GM12864 (cell line): ENCODE measurements at places on chromosomes 3 and 15.

- DNase-seq = no peak
These were observed 62.4 kb downstream of the ZBTB20 start for GRCh38 chr3:115084686-115085085.

GRCh38 chr3:143850877-143851276 lies 2.6 kb upstream of the SLC9A9 start:
- DNase-seq = no peak

DNA sequence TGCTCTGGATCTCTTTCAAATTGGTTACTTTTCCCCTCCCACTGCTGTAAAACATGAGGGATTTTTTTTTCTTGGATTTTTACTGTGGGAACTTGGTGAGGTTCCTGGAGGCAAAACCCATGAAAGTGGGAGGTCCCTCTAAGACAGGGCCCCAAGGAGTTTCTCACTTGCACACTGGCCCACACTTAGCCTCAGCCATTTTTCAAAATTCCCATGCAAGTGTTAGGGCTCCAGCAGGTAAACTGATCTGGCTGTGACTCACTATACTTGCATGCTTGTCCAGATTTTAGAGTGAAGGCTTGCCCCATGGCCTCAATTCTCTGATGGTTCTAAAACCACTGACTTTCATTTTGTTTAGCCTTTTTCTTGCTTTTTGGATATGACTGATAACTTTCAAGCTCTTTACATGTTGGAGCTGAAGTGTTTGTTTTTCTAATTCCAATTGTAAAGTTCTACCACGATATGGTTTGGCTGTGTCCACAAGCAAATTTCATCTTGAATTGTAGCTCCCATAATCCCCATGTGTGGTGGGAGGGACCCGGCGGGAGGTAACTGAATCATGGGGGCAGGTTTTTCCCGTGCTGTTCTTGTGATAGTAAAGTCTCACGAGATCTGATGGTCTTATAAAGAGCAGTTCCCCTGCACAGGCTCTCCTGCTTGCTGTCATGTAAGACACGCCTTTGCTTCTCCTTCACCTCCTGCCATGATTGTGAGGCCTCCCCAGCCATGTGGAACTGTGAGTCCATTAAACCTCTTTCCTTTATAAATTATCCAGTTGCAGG lies 37.7 kb downstream of the MCCC1 start:
- no peak for DNase-seq

- no peak for DNase-seq
These were observed 90.2 kb downstream of the HES1 start for GRCh38 chr3:194225988-194226663.

GRCh38 chr3:85384372-85384771 lies 425.6 kb downstream of the CADM2 start:
- DNase-seq = no peak

GRCh38 chr15:59491062-59491461 lies 53.1 kb downstream of the FAM81A start:
- DNase-seq = no peak

- no peak for DNase-seq
These were observed 34.4 kb upstream of the CCDC80 start for GRCh38 chr3:112675349-112675748.

- no peak for DNase-seq
These were observed 24.1 kb upstream of the MRPS22 start for GRCh38 chr3:139319428-139320402.

DNA sequence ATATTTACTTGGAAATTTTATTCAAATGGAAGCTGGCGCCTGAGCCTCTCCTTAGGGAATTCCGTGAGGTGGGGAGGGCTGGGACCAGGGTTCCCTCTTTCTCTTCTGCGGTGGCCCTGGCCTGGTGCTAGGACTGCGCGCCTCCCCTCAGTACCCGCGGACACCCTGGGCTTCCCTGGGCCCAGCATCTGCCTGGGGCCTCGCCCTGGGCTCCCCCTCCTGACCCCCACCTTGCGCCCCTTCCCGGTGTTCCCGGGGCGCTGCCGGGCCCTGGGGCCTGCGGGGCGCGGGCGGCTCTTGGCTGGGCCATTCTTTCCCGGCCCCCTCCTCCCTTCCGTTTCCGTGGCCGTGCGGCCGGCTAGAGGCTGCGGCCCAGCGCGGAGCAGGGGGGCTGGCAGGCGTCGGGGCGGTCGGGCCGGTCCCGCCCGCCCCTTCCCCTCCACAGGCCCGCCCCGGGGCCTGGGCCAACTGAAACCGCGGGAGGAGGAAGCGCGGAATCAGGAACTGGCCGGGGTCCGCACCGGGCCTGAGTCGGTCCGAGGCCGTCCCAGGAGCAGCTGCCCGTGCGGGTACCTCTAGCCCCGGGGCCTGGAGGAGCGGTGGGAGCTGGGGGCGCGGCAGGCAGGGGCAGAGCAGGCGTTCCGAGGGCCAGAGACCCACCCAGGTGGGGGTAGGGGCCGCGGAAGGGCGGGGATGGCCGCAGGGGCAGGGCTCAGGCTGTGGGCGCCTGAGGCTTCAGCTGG lies at the start of gene FES:
TSS of gene FES (plus strand) at position 529 of the 743 bp plus-strand sequence. CDS start 542 bp downstream, outside the sequence.
- no peak for DNase-seq

DNA sequence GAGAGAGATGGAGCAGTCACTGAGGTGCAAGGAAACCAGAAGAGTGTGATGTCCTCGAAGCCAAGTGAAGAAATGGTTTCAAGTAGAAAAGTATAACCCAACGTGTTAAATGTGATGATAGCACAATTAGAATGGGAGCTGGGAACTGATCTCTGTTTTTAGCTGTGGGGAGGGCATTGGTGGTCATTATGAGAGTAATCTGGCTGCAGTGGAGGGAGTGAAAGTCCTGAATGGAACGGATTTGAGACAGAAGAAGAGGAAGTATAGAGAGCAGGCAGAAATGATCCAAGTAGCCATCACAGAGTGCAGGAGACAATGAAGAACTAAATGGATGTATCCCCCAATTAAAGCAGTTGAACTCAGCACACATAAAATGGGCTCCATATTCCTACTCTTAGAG lies 235.3 kb downstream of the IGSF11 start:
- no peak for DNase-seq

DNA sequence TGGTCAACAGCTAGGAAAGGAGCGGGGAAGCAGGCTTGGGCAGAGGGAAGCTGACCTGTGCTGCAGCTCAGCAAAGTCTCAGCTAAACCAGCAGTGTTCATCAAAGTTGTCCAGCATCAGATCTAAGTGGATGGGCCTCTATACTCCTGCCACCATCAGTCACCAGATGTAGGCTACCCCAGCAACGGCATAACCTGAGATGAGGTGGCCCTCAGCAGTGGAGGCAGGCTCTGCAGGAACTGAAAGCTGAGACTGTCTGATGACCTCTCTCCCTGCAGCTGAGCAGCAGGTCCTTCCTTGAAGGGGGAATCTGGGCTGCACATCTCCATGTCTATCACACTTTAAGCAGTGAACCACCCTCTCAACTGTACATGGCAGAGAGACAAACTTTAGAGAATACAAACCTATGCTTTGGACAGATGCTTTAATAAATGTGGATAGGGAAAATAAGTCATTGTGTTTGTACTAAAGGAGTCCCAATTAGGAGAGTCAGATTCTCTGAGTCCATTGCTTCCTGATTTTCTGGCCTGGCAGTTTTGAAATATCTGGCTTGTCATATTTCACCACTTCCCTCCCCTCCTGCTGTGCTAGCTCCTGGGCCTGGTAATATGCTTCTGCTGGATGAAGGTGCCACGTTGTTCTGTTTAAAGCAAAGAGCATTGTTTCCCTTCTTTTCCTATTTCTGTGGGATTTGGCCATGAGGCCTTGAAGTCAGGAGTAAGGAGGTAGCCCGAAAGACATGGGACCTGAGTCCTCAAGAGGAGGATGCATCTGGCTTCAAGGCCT lies 11.1 kb upstream of the PSTPIP1 start:
- no peak for DNase-seq

DNA sequence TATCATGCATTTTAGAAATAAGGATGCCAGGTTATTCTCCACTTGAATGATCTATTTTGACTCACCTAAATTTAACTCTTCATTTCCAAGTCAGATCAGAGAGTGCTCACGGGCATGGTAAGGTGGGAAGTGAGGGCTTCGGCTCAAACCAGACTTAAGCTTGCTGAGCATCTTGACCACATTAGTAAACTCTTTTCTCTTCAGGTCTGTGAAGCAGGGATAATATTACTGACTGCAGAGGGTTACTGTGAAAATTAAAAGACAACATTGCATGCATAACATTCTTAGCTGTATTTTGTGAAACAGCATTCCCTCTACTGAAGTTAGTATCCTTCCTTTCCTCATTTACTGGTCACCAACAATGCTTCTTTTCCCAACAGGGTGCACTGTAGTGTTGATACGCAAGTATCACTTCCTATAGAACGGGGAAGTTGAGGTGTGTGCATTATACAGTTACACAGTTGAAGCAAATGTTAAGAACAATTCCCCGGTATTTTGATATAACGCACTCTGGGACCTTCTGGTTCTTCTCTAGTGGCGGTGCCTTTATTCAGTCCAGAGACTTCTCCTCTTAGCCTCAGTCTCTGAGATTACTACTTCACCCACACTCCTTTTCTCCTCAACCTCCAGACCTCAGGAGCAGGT lies 74.1 kb upstream of the MNS1 start:
- no peak for DNase-seq

- DNase-seq = no peak
These were observed 172.7 kb upstream of the LMCD1 start for GRCh38 chr3:8328967-8329366.

GRCh38 chr3:36480911-36481648 lies 100.8 kb downstream of the STAC start:
- DNase-seq = no peak

DNA sequence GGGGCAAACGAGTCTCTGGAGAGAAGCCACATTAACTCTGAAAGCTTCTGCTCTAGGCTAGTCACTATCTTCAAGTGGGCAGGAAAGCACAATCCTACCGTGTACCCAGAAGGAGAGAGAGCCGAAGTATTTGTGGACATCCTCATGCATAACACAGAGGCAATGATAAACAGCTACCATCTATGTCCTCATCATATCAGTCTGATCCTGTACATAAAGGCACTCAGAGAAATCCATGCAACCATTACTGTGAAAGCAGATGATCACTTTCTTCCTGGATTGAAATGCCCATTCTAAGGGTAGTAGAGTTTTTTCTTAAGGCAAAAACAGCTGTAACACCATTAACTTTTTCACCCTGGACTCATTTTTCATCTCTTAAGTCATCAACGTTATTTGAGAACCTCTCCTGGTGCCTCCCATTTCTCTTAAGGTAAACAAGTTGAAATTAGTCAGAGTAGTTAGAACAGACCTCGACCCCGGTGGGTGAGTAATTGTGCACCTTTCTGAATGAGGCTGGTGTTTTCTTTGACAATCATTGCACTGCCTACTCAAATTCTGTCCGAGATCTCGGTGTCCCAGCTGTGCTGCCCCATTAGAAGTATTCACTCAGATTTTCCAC lies 327.4 kb downstream of the SHQ1 start:
- DNase-seq = no peak

- no peak for DNase-seq
These were observed 9.5 kb downstream of the C3orf52 start for GRCh38 chr3:112095731-112096130.

GRCh38 chr3:129211772-129212171 lies 28.1 kb upstream of the CNBP start:
- DNase-seq = no peak

- no peak for DNase-seq
These were observed 80.3 kb downstream of the FAIM start for GRCh38 chr3:138688871-138689299.

DNA sequence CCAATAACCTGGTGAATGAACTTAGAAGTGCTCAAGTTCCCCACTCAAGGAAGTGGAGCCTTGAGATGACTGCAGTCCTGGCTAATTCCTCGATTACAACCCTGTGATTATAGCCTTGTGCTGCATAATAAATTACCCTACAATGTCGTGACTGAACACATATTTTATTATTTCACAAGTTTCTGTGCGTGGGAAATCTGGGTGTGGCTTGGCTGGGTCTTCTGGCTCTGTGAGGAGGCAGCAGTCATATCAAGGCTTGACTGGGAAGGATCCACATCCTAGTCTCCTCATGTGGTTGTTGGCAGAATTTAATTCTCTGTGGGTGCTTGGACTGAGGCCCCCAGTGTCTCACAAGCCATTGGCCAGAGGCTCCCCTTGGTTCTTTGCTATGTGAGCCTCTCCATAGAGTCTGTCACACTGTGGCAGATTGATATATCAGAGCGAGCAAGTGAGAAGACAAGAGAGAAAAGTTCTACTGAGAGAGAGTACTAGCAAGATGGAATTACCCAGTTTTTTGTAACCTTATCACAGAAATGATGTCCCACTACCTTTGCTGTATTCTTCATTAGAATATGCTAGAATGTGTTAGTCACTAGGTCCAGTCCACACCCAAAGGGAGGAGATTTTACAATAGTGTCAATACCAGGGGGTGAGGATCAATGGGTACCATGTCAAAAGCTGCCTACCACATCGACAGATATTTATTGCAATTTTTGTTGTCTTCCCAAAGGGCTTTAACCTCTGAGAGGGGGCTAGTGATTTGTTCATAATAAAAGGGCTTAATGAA lies 102.8 kb upstream of the TBC1D5 start:
- DNase-seq = no peak
